Adipocyte (in vitro differentiated cells): ENCODE measurements at places on chromosomes 12 and 14.

DNA sequence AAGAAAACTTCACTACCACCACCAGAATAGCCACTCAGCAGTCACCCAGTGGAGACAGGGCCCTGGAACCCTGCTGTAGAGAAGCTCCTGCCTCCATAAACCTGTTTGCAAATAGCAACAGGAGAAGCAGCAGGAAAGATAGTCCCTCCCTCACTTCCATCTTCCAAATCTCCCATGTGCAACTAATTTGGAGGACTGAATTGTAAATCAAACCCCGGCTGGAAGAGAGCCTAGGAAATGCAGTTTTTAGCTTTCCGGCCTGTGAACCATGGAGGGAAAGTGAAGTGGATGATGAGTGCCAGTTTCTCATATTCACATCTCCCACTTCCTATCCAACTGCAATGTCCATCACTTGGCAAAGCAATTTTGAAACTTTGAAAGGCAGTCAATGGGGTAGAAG, 167.2 kb upstream of the FRMD6 start:
- DNase-seq, result no peak

DNA sequence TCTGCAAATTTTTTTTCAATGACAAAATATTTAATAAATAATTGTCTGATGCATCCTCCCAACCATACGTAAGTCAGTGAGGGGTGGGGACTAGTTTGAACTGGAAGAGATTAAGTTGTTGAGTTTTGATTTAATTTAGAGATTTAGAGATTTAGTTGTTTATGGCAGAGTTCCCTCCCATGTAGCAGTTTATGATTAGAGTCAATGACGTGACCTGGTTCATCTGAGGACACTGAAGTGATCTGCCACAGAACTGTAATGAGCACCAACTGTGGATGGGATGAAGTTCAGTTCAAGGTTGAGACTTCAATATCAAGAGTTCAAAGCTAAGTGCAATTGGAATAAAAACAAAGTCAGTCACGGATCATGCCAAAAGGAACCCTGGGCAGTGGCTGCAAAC, 609.3 kb downstream of the NOVA1 start:
- no peak for DNase-seq

GRCh38 chr12:110028323-110028722, 20.0 kb downstream of the C12orf76 start:
- DNase-seq, result no peak

DNA sequence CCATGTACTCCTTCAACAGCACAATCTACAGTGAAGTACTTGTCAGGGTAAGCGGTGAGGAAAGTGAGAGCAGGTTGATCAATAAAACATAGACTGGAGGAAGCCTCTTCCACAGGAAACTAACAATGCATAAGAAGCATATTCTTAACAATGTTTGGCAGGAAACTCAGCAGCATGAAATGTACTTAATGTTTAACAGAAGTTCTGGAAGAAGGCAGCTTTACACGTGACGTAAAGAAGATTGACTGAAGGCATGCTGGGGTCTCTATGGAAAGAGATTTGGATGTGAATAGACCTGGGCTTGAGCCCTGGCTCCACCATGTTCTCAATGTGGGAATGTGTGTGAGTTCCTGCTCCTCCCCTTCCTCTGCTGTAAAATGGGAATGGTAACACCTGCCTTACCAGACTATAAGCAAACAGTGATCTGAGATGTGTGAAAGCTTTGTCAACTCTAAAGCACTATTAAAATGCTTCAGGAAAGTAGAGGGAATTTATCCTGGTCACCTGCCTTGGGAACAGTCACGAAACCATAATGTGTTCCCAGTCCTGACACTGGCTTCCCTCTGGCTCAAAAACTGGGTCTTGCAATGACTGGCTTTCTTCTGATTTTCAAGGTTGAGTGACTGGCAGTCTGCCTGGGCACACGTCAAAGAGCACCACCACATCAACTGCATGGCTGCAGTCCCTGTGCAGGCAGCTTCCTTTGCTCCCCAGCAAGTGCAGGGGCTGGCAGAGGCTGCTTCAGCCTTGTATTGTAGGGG, 384.6 kb downstream of the APAF1 start:
- no peak for DNase-seq

GRCh38 chr12:77488041-77488620, 342.6 kb upstream of the NAV3 start:
- peak; percentile 71 for DNase-seq

DNA sequence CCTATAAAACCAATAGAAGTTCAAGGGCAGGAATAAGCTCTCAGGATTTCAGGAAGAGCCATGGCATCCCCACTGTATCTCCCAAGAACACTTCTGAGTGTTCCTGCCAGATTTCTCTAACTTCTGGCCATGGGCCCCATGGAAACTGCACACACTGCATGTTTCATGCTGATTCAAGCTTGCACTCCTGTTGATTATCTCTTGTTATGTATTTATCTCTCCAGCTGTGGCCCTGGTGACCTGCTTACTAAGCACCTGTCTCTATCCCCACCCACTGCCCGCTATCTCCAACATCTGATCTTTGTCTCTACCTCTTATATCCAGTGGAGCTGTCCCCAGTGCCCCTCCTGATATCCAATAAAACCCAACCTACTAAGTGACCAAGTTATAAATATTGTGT, 285.3 kb downstream of the PDZRN4 start:
- DNase-seq, result no peak

DNA sequence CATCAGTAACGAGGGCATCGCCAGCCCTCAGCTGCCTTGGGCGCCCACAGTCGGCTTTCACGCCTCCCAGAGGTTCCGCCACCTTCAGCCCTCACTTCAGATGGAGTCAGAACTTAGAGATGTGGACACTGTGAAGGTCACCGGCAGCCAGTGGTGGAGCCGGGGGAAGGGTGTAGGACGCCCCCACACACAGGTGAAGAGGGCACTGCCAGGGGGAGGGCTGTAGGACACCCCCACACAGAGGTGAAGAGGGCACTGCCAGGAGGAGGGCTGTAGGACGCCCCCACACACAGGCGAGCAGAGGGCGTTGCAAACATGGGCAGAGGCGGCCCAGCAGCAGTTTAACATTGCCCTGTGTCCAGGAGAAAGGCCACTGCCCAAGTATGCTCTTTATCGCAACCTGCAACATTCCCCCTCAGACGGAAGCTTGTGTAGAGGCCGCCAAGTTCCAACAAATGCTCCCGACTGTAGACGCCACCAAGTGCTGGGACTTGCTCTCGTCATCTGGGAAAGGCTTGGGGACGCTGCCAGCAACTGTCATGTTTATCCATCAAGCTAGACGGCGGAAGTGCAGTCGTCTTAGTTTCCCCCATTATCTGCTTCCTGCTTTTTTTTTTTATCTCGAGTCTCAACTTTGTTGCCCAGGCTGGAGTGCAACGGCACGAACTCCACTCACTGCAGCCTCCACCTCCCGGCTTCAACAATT, 4.9 kb upstream of the ANKLE2 start:
- no peak for DNase-seq

DNA sequence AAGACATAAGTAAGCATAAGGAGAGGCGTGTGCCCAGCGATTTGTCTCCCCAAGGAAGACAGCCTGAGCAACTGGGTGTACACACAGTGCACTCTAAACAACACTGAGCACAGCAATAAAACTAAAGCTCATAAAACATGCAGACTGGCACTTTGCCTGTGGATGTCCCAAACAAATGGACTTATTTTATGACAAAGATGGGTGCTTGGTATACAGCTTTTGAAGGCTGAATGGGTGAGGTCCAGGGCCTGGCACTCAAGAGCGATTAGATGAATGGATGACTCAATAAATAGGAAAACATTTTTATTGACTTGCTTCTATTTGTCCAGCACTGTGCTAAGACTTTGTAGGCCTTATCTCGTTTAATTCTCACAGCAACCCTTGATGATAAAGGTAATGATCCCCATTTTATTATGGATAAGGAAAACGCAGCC, 28.5 kb downstream of the LGMN start:
- peak; percentile 2 for DNase-seq
